ENCODE measurements at places on chromosomes 4 and X.

- peak; percentile 66 for DNase-seq
These were observed 478 bp upstream of the PLXNA3 start for GRCh38 chrX:154457491-154458115.

- no peak for DNase-seq
These were observed 18.4 kb downstream of the SMARCA5 start for GRCh38 chr4:143531788-143532491.

- no peak for DNase-seq
These were observed 73.0 kb upstream of the KLHL13 start for GRCh38 chrX:118189628-118190027.

DNA sequence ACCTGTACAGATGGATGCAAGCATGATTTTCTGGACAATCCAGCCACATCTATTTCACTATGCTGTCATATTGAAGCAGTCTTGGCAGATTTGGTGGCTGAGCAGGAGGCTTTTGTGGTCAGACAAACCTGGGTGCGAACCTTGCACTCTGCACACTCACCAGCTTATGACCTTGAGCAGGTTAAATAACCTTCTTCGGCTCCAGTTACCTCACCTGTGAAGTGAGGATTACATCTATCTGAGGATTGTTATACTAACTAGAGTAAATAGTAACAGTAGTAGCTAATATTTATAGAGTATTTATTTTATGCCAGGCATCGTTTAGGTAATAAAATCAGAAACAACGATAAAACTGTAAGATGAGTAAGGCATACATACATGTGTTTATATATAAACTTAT lies 150.0 kb downstream of the PPP3CA start:
- DNase-seq: no peak

DNA sequence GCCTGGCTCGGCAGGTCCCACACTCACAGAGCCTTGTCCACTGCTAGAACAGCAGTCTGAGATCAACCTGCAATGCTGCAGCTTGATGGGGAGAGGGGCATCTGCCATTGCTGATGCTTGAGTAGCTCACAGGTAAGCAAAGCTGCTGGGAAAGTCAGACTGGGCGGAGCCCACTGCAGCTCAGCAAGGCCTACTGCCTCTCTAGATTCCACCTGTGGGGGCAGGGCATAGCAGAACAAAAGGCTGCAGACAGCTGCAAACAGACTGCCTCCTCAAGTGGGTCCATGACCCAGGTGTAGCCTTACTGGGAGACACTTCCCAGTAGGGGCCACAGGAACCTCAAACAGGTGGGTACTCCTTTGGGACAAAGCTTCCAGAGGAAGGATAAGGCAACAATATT lies 110.6 kb upstream of the ADAMTS3 start:
- DNase-seq: no peak

GRCh38 chrX:37995428-37995827 lies 10.9 kb upstream of the SYTL5 start:
- DNase-seq: no peak

DNA sequence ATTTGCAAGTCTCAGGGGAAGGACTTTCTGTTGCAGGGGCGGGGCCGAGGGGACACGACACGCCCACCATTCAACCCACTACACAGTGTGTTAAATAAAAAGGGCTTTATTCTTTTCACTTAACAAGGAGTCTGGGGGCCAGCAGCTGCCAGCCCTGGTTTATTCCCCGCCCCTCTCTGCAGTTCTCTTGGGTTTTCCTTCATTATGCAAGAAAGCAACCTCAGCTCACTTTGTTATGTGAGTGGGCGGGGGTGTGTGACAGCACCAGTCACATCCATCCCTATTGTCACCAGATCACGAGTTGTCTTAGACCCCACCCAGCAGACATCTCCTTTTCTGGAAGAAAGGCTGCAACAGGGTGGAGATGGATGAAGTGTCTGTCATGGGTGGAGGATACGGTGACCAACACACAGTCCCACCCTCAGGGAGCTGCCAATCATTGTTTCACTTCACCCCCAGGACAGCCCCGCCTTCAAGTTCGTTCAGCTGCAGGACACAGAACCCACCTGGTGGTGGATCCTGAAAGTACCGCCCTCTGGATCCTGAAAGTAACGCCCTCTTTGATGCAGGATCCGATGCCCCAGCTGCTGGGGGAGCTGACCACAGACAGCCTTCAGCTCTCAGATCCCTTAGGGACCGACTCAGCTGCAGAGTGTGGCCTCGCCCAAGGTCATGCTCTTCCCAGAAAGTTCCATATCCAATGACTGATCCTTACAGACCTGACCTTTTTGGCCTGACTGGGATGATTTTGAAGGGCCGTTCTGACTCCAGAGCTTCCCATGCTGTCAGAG lies 79.6 kb downstream of the SMIM20 start:
- peak; percentile 24 for DNase-seq

GRCh38 chr4:55871299-55871800 lies 17.9 kb downstream of the EXOC1 start:
- DNase-seq: no peak

- no peak for DNase-seq
These were observed 7.8 kb downstream of the TIFA start for GRCh38 chr4:112277705-112278448.

DNA sequence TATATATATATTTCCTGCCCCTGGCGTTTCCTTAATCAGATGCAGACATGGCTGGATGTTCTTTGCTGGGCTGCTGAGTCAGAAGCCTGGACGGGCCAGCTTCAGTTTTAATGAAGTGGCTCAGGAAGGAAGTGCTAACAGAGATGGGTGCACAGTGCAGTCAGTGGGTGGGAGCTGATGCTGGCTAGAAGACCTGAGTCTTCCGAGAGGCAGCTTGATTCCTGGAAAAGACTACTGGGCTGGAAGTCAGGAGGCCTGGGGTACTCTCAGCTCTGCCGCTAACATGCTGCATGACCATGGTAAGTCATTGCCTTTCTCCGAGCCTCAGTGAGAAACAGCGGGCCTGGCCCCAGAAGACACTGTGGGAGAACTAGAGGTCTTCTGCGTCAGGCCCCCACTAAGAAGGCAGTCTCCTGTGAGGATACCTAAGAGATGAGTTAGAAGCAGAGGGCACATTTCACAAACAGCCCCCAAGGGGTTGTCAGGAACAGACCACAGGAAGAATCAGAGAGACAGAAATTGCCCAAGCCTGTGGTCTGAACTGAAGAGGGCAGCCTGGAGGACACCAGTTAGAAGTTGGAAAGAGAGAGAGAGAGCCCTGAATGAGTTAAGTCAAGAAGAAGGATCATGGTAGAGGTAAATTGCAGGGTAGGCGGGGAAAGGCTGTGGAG lies 8.3 kb upstream of the CD40LG start:
- no peak for DNase-seq

- DNase-seq: no peak
These were observed 66.0 kb upstream of the STOX2 start for GRCh38 chr4:183838987-183839712.

- no peak for DNase-seq
These were observed 332.7 kb downstream of the MID1IP1 start for GRCh38 chrX:39133971-39134370.

- no peak for DNase-seq
These were observed 14.0 kb upstream of the CDKN2AIP start for GRCh38 chr4:183430317-183430993.

DNA sequence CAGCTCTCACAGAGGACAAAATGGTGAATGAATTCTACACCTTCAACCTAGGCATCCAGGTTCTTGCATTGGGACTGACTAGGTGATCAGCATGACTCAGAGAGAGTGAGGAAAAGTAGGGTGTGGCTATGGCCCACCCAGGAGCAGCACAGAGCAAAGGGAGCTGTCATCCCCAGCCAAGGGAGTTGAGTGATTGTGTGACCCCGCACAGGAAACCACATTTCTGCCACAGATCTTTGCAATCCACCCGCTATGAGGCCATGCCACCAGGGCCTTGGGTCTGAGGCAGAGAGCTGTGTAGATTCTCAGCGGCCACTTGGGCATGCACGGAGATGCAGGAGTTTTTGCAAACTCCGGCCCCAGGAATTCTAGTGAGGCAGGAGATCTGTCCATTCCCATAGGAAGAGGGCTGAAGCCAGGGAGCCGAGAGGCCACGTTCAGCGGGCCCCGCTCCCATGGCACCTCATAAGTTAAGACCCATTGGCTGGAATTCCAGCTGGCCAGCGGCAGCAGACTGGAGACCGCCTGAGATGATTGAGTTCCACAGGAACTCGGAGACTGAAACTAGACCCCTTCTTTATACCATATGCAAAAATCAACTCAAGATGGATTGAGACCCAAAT lies 75.9 kb downstream of the NAA11 start:
- DNase-seq: no peak

DNA sequence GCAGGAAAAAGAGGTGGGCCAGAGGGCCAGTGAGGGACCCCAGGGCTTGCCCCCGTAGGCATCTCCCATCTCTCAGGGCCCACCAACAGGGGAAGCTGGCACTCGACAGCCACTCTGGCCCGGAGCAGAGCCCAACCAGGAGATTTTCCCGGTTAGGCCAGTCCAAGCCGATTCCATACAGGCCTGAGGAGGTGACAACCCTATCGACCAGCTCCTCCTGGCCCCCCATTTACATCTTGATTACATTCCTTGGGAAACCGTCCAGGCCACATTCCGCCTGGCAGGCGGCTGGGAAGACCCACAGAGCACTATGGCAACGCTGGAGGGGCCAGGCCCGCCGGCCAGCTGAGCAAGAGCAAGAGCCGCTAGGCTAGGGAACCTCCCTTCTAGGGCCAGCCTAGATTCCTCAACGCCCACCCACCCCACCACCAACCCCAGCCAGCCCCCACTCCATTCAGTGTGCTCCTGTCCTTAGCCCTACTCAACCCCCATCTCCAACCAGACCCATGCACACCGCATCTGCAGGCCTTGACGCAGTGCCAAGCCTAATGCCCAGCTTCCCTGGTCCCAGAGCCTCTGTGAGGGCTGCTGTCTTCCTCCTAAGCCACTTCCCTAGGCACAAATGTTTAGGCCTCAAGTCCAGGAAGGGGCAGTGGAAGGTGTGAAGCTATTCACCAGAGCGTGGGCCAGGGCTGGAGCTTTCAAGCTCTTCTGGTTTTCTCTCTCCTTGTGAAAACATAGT lies 161.2 kb downstream of the EFNB1 start:
- no peak for DNase-seq

DNA sequence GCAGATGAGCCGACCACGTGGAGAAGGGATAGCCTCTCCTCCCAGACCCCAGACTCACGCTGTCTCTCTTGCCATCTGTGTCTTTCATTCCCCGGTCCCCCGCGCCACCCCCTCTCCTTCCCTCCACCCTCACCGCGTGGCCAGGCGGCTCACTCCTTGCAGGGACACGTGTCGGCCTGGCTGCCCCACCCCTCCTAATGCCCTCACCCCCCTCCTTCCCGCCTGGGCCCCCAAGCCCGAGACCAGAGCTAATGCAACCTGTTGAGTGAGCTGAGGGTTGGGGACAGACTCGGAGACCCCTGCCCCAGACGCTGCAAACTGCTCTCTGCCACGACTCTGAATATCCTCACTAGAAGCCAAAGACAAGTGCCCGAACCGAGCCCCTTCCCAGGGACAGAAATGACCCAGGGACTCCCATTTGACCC lies 1.8 kb downstream of the SLC38A5 start:
- peak; percentile 16 for DNase-seq

DNA sequence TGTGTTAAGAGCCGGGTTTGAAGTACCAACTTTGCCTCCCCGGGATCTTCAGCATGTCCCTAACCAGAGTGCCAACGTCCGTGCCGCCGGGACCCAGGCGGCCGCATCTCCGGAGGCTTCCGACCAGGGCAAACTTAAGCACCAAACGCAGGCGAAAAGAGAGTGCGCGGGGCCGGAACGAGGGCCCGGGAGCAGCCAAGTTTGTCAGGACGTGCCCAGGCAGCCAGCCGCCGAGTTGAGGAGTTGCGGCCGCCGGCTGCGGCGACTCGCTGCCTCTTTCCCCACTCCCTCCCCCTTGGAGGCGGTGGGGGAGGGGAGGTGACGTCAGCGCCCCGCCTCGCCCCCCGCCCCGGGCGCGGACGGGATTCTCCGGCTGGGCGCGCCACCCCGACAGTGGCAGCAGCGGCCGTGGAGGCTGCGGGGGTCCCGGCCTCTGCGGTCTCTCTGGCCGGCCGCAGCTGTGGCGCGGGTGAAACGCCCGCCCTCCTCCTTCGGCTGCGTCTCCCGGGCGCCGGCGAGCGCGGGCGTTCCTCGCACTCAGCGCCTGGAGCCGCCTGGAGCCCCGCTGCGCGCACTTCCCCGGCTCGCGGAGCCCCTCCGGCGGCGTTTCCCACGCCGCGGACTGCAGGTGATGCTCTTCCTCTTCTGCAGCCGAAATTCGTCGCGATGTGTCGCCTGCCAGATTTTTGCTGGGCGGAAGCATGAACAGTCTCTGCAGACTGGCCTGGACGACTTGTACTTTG lies 2.9 kb upstream of the FAT1 start:
- peak; percentile 2 for DNase-seq

- no peak for DNase-seq
These were observed 32.5 kb upstream of the FGFR3 start for GRCh38 chr4:1760521-1761071.

GRCh38 chrX:311156-312129 lies 7.2 kb downstream of the GTPBP6 start:
- DNase-seq: no peak

DNA sequence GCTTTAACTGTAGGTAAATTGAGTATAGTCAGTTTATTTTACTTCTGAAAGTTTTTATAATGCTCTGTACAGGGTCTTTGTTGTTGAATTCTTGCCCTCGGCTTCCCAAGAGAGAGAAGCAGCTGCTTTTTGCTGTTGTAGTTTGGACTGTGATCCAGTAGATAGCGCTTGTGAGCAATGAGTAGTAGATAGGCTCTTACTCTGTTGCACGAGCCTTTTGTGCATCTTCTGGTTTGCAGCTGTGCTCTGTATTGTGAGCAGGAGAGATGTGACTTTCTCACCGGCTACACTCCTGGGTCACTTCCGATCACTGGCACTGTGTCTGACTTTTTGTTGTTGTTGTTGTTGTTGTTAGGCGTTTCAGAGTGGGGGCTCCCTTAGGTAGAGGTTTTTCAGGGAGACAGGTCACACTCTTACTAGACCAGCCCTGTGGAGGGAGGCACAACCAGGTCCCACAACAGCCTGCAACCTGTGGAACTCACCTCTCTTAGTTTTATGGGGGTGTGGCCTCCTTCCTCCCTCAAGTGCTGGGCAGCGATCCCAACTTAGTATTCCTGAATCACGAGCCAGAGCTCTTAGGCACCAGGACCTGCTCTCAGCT lies 822.1 kb upstream of the GALNTL6 start:
- DNase-seq: no peak

DNA sequence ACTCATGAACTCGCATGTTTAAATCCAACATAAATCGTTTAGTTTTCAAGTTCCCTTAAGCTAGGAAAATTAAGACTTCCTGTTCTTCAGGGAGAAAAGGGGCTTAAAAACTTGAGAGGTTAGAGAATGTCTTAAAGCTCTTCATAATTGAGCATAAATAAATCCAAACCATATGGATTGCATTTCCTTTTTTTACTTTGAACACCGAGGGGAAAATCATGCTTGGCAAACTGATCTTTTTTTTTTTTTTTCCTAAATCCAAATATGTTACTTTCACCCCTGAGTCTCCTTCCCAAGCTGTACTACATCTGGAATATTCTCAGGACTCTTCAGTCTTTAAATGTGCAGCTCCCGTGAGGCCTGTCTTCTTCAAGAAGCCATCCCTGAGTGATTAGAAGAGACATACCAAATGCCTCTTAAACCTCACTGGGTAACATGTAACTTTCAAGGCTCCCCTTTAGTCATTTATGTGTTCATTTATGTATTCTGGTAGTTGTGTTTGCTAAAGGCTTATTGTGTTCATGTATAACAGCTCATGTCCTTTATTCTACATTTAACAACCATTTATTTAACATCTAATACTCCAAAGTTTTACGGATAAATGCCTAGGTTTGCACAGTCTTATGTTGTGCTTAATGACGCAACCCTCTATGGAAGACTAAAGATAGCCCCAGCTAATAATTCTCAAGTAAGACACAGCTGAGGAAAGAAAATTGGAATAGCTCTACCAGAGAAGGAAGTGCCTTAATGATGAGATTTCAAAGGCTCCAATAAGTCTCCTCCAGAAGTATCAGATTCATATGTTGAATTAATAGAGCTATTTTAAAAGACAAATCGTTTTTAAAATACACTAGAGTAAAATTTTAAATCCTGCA lies 107.0 kb downstream of the AGTR2 start:
- no peak for DNase-seq
